Vagina (tissue), 2 donors: ENCODE measurements at places on chromosomes 4 and X. TPM values are rescaled to one million over a fixed set of nuclear protein-coding genes. Genes with fewer than 3 reads are reported as not detected.

Gene TMPRSS11B
- 40.8 TPM for total RNA-seq

Gene MAGEA1
- total RNA-seq, result not detected

Gene HPSE
- 1.7 TPM for total RNA-seq

Gene NCAPG
- total RNA-seq, result 1.5 TPM

Gene MAGEB17
- not detected for total RNA-seq

GRCh38 chr4:97394653-97395052 lies 748.6 kb downstream of the STPG2 start:
- H3K4me3 ChIP-seq, result no peak overlapping the region
- H3K27me3 ChIP-seq, result no peaks in the 10 kb centered on the region
- no peaks in the 10 kb centered on the region for H3K4me1 ChIP-seq
- H3K36me3 ChIP-seq, result no peaks in the 10 kb centered on the region
- no peak overlapping the region for H3K27ac ChIP-seq

DNA sequence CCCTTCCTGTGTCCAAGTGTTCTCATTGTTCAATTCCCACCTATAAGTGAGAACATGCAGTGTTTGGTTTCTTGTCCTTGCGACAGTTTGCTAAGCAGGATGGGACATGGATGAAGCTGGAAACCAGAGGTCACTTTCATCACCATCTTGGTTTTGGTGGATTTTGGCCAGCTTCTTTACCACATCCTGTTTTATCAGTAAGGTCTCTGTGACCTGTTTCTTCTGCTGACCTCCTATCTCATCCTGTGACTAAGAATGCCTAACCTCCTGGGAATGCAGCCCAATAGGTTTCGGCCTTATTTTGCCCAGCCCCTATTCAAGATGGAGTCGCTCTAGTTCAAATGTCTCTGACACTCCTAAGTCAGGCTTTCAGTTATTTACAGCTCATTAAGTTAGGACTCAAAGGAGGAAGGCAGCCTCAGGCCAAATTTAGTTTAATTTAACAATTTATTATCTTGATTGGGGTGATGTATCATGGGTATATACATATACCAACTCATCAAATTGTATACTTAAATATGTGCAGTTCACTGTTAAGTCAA lies 169.9 kb upstream of the NDP start:
- H3K4me1 ChIP-seq, result no peaks in the 10 kb centered on the region
- H3K27me3 ChIP-seq, result no peaks in the 10 kb centered on the region
- no peak overlapping the region for H3K4me3 ChIP-seq
- H3K36me3 ChIP-seq, result no peaks in the 10 kb centered on the region

DNA sequence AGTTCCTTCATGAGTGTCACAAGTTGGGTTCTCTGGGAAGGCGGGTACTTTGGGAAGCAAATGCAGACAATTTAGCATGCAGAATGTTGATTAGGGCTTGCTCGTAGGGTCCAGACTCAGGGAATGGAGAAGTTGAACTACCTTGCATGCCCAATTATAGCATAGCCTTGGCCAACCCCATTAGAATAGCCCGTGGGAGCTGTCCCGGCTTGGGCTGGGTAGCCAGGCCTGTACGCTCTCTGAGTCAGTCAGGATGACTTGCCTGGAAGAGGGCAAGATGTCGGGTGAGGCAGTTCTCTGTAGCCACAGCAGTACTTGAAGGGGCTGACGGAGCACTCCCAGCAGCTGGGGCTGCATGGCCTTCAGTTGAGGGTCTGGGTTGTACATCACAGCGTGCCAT lies 19.5 kb downstream of the KIAA0232 start:
- H3K4me3 ChIP-seq, result no peak overlapping the region
- H3K36me3 ChIP-seq, result no peaks in the 10 kb centered on the region
- H3K4me1 ChIP-seq, result peaks cover 35% of the 10 kb centered on the region
- no peaks in the 10 kb centered on the region for H3K27me3 ChIP-seq

GRCh38 chr4:34566091-34566490 lies 1678.2 kb downstream of the ARAP2 start:
- H3K27ac ChIP-seq, result no peak overlapping the region
- no peaks in the 10 kb centered on the region for H3K4me1 ChIP-seq
- no peaks in the 10 kb centered on the region for H3K36me3 ChIP-seq
- no peak for DNase-seq
- no peaks in the 10 kb centered on the region for H3K27me3 ChIP-seq

GRCh38 chrX:131709553-131709952 lies 165.7 kb downstream of the OR13H1 start:
- no peak overlapping the region for H3K4me3 ChIP-seq
- no peaks in the 10 kb centered on the region for H3K4me1 ChIP-seq
- no peak overlapping the region for H3K27ac ChIP-seq
- no peak for DNase-seq

GRCh38 chr4:113636877-113637276 lies 124.7 kb downstream of the CAMK2D start:
- H3K27me3 ChIP-seq, result no peaks in the 10 kb centered on the region
- H3K4me3 ChIP-seq, result no peak overlapping the region
- H3K27ac ChIP-seq, result no peak overlapping the region
- no peak for DNase-seq
- H3K4me1 ChIP-seq, result peaks cover 18% of the 10 kb centered on the region
